ENCODE measurements at places on chromosomes 16 and 17. TPM values are rescaled to one million over a fixed set of nuclear protein-coding genes. Genes with fewer than 3 reads are reported as not detected.

DNA sequence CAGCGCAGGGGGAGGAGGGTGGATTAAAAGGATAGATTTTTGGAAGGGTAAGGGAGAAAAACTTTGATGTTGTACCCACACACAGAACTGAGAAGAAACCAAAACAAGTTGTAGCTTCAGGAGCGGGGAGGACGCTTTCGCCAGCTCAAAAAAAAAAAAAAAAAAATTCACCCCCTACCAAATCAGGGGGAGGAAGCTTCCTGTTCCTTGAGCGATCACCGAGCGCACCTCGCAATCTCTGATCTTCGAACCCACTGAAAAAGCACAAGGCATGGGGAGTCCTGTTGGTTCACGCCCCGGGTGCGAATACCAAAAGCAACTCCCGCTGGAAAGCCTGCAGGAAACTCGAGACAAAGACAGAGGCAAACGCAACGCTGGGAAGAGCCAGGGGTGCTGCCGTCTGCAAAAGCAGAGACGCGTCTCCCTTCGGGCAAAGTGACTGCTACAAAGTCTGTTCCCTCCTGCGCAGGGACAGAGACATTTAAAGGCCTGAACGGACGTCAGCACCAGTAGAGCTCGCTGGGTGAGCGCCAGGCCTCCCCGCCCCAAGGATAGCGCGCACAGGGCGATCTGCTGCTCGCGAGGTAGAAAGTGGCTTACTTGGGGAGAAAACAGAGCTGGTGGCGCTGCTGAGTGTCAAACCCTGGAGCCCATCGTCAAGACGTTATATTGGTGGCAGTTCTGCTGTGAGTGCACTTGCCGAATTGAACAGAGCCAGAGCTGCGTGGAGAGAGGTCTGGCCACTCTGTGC is 190.4 kb downstream of the USP22 start:
- DNase-seq = peak; percentile 51

DNA sequence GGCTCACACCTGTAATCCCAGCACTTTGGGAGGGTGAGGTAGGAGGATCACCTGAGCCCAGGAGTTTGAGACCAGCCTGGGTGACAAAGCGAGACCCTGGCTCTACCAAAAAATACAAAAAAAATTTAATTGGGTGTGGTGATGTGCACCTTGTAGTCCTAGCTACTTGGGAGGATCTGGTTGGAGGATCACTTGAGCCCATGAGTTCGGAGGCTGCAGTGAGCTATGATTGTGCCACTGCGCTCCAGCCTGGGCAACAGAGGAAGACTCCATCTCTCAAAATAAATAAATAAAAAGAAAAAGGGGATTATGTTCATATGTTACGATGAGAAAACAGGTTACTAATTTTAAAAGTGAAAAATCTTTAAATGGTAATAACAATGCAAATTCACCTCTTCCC is 996 bp downstream of the MLKL start:
- no peak for DNase-seq

- no peak for DNase-seq
These were observed 226.6 kb downstream of the PHKB start for GRCh38 chr16:47687694-47688093.

GRCh38 chr16:8739151-8739550 is 58.3 kb downstream of the TMEM186 start:
- DNase-seq = no peak

GRCh38 chr17:81524039-81524864 is 3.9 kb upstream of the FSCN2 start:
- no peak for DNase-seq

- peak; percentile 80 for DNase-seq
These were observed 81.8 kb upstream of the TOB1 start for GRCh38 chr17:50947782-50948543.

DNA sequence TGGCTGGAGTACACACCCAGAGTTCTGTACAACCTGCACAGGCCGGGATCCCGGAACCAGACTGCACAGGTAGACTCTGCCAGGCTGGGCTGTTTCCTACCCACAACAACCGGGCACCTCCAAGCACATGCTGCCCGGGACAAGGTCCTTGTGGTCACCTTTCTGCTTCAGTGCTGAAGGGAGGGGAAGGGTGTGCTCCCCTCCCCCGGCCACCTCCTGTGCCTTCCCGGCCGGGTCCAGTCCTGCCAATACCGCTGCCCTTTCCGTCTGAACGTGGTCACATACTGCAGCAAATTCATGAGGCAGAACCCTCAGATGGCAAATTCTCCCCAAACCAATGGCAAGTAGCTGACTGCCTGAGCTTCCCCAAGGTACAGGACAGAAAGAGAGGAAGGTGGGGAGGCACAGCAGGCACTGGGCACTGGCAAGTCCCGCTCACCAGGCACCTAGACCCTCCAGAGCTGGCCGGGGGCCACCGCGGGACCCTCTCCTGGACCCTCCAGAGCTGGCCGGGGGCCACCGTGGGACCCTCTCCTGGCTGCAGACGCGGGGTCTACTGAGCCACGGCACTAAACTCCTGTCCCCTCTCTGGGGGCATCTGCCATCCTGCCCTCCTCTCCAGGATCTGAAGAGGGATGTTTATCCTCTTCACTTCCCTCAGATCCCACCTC is 22.8 kb downstream of the SLC43A2 start:
- no peak for DNase-seq

CLEC3A gene
- not detected for total RNA-seq

DNA sequence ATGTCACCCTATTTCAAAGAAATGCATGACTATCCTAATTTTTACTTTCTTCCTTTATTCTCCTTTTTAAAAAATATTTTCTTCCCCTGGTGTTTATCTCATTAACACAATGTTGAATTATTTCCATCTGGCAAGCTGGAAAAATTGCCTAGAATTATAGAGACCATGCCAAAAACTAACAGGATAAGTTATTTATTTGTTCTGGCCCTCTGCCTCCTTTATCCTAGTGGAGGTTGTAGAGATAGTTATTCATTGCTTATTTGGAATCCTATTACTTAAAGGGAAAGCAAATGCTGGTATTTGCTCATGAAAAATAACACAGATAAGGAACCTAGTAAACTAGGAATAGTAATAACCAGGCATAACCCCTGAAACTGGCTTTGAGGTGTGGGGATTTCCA is 684.9 kb upstream of the KIF2B start:
- DNase-seq = no peak

DNA sequence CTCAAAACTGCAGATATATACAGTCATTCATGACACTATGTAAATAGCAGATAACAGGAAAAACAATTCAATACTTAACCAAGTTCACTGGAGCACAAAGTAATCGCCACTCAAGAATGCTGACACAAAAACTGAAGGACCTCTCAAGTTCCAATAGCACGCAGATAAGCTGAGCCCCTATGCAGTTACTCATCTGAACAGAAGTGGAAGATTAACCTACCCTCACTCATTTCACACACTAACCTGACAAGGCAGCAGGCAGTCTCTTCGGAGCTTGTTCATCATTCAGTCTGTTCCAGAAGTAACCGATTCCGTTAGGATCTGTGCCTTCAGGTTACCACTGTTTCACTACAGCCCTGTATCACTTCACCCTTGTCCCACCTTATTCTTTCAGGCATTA is 6.0 kb downstream of the HELZ start:
- no peak for DNase-seq

TM4SF5 gene
- total RNA-seq = not detected

PTX4 gene
- total RNA-seq = 0.16 TPM

- no peak for DNase-seq
These were observed 68.5 kb downstream of the CDC27 start for GRCh38 chr17:47120521-47121095.

DNA sequence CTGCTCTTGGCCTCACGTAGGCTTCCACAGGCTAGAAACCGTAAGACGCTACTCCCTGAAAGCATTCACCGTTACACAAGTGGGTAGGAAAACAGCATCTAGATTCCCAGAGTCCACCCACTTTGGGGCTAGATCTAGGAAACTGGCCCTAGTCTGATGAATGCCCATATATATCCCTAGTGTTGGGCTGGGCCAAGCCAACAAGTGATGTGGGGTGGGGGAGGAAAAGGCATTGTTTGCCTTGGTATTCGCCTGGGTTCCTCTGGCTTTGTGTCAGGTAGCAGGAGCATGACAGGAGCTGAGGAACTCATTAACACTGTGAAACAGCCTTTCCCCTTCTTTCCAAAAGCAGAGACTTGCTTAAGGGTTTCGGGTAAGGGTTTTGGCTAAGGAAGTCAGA is 112.4 kb downstream of the SMG6 start:
- no peak for DNase-seq

DHRS7C gene
- 71.6 TPM for total RNA-seq

MT1A gene
- total RNA-seq = 2.3 TPM

DNA sequence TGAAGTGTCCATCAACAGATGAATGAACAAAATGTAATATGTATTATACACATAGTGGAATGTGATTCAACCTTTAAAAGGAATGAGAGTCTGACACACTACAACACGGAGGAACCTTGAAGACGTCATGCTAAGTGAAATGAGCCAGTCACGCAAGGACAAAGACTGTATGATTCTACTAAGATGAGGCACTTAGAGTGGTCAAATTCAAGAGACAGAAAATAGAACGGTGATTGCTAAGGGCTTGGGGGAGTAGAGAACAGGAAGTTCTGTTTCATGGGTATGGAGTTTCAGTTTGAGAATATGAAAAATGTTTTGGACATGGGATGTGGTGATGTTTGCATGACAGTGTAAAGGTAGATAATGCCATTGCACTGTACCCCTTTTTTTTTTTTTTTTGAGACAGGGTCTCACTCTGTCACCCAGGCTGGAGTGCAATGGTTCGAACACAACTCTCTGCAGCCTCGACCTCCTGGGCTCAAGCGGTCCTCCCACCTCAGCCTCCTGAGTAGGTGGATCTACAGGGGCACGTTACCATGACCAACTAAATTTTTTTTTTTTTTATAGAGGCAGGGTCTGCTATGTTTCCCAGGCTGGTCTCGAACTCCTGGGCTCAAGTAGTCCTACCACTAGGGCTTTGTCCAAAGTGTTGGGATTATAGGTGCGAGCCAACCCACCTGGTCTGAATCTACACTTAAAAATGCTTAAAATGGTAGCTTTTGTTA is 2.9 kb upstream of the CCDC102A start:
- no peak for DNase-seq

DNA sequence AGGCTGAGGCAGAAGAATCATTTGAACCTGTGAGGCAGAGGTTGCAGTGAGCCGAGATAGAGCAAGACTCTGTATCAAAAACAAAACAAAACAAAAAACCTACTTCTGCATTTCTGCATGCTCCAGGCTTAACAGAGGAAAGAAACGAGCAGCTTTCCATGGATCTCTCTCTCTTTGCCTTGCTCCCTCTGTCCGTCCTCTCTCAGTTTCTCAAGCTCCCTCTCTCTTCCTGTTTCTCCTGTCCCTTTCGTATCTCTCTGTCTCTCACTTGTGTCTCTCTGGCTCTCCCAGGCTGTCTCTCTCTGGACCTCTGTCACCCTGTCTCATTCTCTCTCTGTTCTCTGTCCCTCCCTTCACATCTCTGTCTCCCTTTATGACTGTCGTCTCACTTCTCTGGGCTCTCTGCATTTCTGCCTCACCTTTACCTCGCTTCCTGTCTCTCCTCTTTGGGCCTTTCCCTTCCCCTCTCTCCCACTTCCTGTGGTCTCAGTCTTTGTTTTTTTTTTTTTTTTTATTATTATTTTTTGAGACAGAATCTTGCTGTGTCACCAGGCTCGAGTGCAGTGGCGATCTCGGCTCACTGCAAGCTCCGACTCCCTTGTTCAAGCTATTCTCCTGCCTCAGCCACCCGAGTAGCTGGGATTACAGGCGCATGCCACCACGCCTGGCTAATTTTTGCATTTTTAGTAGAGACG is 4.1 kb upstream of the PITPNA start:
- DNase-seq = no peak

DNA sequence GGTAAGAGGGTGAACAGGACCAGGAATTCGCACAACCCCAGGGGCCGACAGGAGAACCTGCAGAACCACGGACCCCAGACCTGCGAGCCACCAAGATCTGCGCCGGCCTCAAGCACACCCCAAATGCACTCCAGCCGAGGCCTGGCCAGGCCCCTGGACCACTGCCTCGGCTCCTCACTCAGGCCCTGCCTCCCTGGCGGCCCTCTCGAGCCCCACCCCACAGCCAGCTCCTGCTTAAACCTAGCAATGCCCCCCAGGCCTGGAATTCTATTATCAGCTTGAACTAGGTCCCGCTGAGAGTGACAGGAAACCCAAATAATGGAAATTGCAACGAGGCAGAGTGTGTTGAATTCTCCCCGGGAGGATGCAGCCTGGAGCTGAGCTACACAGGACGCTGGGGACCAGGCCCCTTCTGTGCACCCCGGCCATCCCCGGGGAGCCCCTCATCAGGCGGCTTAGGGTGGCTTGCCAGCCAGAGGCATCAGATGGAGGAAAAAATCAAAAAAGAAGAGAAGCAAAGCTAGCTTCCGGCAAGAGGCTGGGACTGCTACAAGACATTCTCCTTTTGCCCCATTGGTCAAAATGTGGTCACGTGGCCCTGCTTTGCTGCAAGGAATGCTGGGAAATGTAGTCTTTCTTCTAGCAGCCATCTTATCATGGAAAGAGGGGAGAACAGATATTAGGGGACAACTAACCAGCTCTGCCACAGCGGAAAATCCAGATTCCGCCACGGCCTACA is 2.4 kb upstream of the ENPP7 start:
- peak; percentile 81 for DNase-seq

MED13 gene
- total RNA-seq = 25.1 TPM

DNA sequence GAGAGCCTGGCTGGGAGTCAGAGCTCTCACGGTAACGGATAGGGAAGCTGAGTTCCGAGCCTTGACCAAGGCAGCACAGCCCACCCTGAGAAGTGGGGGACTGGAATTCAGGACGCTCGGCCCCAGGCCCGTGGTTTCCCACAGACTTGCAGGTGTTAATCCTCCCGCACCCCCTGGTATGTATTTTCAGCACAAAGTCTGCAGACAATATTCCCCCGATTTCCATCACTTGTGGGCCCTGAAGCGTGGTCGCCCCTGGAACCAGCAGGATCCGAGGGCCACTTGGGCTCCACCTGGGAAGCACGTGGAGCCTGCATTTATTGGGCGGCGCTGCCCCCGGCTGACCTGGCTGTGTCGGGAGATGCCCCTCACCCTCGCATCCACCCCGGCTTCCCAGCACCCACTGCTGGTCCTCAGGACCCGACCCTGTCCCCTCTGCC is 60.2 kb downstream of the WSB1 start:
- DNase-seq = no peak
